ENCODE measurements at places on chromosomes 3 and 15. TPM values are rescaled to one million over a fixed set of nuclear protein-coding genes. Genes with fewer than 3 reads are reported as not detected.
A peak's percentile ranks its signal among the peaks of the same experiment; 100 is the strongest.

Gene OXTR
- total RNA-seq = 1.1 TPM

Gene CILP
- total RNA-seq = 2.1 TPM

Gene ZBTB20
- 117 TPM for total RNA-seq

Gene TRANK1
- 42.4 TPM for total RNA-seq

GRCh38 chr3:190224456-190224855 is 97.8 kb downstream of the CLDN1 start:
- DNase-seq = no peak
- H3K27me3 ChIP-seq = no peaks in the 10 kb centered on the region
- H3K27ac ChIP-seq = no peak overlapping the region
- H3K36me3 ChIP-seq = no peaks in the 10 kb centered on the region
- H3K4me3 ChIP-seq = no peak overlapping the region
- no peaks in the 10 kb centered on the region for H3K4me1 ChIP-seq

GRCh38 chr3:45568848-45569762 is 25.4 kb upstream of the LIMD1 start:
- H3K4me3 ChIP-seq = no peak overlapping the region
- H3K4me1 ChIP-seq = peaks cover 1% of the 10 kb centered on the region
- H3K27ac ChIP-seq = no peak overlapping the region
- no peaks in the 10 kb centered on the region for H3K27me3 ChIP-seq

DNA sequence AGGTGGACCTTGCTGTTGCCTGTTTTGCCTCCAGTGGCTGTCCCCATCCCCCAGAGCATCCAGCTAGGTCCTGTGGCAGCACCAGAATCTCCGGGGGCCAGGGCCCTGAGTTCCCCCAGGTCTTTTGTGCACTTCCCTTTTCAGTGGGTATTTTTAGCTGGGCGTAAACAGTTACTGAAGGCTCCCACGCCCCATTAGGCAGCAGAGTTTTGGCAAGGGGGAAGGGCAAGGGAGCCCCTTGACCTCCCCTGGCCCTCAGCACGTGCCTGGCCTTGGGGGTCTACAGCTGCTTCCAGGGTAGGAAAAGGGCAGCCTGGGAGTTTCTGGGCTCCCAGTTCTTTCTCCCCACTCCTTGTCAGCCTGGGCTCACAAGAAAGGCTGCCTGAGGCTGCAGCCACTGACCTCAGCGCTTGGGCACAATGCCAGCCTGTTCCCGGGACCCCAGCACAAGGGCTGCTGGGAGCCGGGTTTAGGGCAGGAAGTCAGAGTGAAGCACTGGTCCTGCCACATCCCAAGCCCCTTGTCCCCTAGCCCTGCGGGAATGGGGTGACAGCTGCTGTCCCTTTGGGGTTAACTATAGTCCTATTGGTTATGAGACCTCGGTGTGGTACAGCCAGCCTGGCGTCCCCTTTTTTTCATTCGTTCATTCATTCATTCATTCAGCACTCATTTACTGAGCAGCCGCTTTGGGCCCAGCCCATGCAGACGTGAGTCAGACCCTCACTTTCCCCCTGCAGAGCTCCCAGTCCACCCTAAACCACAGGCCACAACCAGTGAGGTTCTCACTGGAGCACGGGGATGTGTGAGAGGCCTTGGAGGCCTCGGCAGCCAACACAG is 8.4 kb downstream of the CSK start:
- no peak overlapping the region for H3K4me3 ChIP-seq
- peaks cover 17% of the 10 kb centered on the region for H3K4me1 ChIP-seq
- no peaks in the 10 kb centered on the region for H3K36me3 ChIP-seq
- H3K27me3 ChIP-seq = no peaks in the 10 kb centered on the region
- peak overlapping the region; percentile 67 for H3K27ac ChIP-seq
- DNase-seq = peak; percentile 78

DNA sequence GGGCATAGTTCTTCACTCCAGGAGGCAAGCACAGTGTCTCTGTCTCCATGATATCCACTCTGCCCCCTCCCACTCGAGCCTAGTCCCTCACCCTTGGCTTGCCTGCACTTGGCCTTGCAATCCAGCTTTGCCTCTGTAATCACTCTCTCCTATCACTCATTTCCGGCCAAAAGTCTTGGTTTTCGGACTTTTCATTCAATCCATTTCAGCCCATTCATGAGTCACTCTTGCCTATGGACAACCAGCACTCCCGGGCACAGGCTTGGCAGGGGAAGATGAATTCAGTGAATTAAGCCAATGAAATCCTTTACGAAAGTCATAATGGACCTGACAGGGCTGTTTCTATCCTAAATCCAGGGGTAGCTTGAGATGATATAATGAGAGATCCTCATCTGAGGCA is 21.7 kb downstream of the DAZL start:
- H3K4me3 ChIP-seq = no peak overlapping the region
- H3K36me3 ChIP-seq = no peaks in the 10 kb centered on the region
- no peaks in the 10 kb centered on the region for H3K27me3 ChIP-seq
- no peak for DNase-seq

GRCh38 chr15:33807665-33808064 is 160.6 kb upstream of the CHRM5 start:
- no peak for DNase-seq
- no peaks in the 10 kb centered on the region for H3K4me1 ChIP-seq
- H3K4me3 ChIP-seq = no peak overlapping the region
- H3K27me3 ChIP-seq = no peaks in the 10 kb centered on the region
- H3K36me3 ChIP-seq = no peaks in the 10 kb centered on the region

DNA sequence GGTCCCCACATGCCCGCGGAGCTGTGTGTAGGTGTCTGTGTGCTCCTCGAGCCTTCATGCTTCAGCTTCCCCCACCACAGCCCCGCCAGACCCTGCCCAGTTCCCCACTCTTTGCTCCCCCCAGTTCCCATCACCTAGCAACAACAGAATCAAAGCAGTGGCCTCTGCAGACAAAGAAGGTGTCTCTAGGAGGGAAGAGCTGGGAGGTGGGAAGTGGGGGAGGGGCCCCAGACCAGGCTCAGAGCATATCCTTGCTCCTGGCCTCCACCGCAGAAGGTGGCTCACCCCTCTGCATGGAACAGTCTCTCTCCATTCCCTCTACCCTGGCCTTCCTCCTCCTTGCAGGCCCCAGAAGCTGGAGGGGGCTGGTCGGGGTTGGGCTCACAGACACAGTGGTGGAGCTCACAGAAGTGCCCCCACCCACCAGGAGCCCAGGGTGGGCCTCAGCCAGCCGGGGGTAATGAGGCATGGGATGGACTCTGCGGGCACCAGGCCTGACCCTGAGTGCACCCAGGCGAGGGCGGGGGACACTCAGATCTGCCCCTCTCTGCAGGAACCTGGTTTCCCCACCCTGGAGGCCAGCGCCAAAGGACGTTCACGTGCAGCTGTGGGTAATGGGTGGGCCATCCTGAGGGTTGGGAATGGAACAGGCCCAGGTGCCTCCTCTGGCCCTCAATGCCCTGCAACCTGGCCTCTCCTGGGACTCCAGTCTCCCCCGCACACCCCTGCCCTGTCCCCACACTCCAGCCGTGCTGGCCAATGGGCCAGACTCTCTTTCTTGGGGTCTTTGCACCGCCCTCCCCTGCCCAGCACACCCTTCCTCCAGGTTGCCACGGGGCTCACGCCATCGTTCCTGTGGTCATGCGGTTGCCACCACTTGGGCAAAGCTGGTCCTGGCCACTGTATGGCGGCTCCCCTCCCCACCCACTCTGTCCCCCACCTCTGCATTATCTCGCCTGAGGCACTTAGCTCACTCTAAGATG is 53.4 kb downstream of the TPRA1 start:
- no peak for DNase-seq
- H3K27me3 ChIP-seq = no peaks in the 10 kb centered on the region
- H3K4me1 ChIP-seq = no peaks in the 10 kb centered on the region
- no peak overlapping the region for H3K4me3 ChIP-seq
- H3K27ac ChIP-seq = no peak overlapping the region

DNA sequence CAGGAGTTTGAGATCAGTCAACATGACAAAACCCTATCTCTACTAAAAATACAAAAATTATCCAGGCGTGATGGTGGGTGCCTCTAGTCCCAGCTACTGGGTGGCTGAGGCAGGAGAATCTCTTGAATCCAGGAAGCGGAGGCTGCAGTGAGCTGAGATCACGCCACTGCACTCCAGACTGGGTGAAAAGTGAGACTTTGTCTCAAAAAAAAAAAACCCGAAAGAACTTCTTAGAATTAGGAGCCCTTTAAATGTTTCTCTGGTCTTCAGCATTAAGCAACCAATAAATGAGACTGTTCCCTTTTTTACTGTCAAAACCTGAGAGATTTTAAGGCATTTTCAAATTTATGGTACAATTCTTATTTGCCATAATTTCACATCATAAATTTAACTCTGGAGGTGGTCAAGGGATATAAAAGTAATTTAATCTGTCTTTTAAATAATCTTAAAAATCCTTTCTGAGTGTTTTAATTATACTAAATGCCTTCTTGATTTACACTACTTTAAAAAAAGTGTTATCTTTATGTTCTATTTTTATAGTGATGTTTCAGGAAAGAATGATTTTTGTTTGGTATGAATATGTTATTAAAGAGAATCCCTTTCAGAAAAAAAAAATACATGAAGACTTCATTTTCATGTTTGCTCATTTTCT is 10.1 kb downstream of the PCOLCE2 start:
- H3K27me3 ChIP-seq = no peaks in the 10 kb centered on the region
- no peak overlapping the region for H3K27ac ChIP-seq
- H3K4me3 ChIP-seq = no peak overlapping the region
- no peaks in the 10 kb centered on the region for H3K36me3 ChIP-seq
- no peaks in the 10 kb centered on the region for H3K4me1 ChIP-seq
- DNase-seq = no peak

DNA sequence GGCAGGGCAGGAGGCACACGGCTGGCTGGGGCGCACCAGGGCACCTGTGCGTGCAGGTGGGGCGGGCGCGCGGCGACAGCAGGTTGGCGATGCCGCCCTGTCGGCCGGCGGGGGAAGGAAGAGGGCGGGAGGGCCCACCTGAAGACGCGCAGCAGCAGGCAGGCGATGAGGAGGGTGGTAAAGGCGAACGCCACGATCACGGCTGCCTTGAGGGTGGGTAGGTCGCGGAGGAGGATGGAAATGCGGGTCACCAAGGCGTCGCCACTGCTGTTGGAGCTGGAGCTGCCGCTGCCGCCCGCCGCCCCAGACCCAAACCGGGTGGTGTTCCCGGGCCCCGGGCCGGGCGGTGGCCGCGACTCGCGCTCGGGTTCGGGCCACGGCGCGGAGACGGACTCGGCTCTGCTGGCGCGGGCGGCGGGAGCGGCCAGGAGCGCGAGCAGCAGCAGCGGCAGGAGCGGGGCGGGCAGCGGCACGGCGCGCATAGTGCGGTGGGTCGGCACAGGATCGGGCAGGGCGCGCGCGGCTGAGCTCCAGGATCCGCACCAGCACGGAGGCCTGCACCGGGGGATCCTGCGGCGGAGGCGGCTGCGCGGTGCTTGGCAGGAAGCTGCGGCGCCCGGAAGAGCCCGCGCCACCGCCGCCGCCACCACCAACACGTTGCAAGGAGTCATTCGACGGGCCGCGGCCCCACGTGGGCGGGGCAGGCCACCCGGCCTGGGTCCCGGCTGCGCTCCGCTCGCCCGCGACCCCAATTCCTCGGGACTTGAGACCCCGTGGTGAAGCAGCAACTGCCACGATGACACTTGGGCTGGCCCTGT is at the start of gene FAM174B:
Gene FAM174B (minus strand): TSS at position 598 of the 818 bp plus-strand sequence.
- H3K4me1 ChIP-seq = peaks cover 11% of the 10 kb centered on the region
- peak within 1 kb of the TSS; percentile 47 for H3K4me3 ChIP-seq
- DNase-seq = peak; percentile 46
- H3K36me3 ChIP-seq = no peaks in the 10 kb centered on the region

- H3K27ac ChIP-seq = no peak overlapping the region
- H3K4me1 ChIP-seq = peaks cover 3% of the 10 kb centered on the region
- no peaks in the 10 kb centered on the region for H3K27me3 ChIP-seq
- no peak for DNase-seq
These were observed 55.7 kb downstream of the MB21D2 start for GRCh38 chr3:192861972-192862371.

DNA sequence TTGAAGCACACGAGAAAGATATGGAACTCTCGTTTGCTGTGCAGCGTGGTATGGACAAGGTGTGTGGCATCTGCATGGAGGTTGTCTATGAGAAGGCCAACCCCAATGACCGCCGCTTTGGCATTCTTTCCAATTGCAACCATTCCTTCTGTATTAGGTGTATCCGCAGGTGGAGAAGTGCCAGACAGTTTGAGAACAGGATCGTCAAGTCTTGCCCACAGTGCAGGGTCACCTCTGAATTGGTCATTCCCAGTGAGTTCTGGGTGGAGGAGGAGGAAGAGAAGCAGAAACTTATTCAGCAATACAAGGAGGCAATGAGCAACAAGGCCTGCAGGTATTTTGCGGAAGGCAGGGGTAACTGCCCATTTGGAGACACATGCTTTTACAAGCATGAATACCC is 1.2 kb downstream of the MKRN3 start:
- no peak overlapping the region for H3K27ac ChIP-seq
- no peak overlapping the region for H3K4me3 ChIP-seq

DNA sequence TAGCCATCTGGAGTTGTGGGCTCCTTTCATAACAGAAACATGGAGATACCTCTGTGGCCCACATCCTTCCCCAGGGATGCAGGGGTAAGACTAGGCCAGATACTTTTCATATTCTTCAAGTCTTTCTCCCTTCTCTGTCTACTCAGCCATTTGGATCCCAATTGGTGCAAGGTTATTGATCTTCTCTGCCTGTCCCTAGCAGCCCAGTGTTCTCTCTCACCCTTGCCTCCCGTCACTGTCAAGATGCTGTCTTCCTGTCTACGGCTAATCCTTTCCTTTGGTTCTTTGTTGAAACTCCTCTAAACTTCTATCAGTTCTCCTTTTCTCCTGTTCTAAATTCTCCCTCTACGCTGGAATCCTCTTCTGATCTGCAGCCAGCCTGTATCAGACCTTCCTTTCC is 51.3 kb downstream of the SENP2 start:
- H3K4me3 ChIP-seq = no peak overlapping the region
- H3K27me3 ChIP-seq = no peaks in the 10 kb centered on the region
- no peak overlapping the region for H3K27ac ChIP-seq
- no peaks in the 10 kb centered on the region for H3K36me3 ChIP-seq
- DNase-seq = no peak

GRCh38 chr15:57352535-57353316 is 23.6 kb upstream of the CGNL1 start:
- no peaks in the 10 kb centered on the region for H3K27me3 ChIP-seq
- no peak overlapping the region for H3K27ac ChIP-seq
- H3K4me1 ChIP-seq = no peaks in the 10 kb centered on the region
- no peaks in the 10 kb centered on the region for H3K36me3 ChIP-seq

GRCh38 chr15:81880314-81880713 is 165.5 kb downstream of the MEX3B start:
- no peak overlapping the region for H3K4me3 ChIP-seq
- H3K36me3 ChIP-seq = no peaks in the 10 kb centered on the region
- H3K27ac ChIP-seq = no peak overlapping the region

DNA sequence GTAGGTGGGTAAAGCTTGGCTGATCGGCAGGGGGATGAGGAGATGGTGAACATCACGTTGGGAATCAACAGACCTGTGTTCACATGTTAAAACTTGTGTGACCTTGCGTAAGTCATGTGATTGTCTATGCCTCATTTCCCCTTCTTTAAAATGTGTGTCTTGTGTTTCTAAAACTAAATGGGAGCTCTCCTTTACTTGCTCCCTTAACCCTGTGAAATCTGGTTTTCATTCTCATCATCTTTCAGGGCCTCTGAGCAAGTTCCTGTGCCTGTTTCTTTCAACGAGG is 29.7 kb upstream of the IREB2 start:
- no peaks in the 10 kb centered on the region for H3K4me1 ChIP-seq
- no peaks in the 10 kb centered on the region for H3K36me3 ChIP-seq
- H3K27ac ChIP-seq = no peak overlapping the region
- no peak overlapping the region for H3K4me3 ChIP-seq
- no peak for DNase-seq

Measured in ovary (tissue), 10 donors.